ENCODE measurements at places on chromosomes 2 and 18. TPM values are rescaled to one million over a fixed set of nuclear protein-coding genes. Genes with fewer than 3 reads are reported as not detected.

GRCh38 chr18:27062802-27063201, 122.3 kb downstream of the CHST9 start:
- no peak for DNase-seq

DNA sequence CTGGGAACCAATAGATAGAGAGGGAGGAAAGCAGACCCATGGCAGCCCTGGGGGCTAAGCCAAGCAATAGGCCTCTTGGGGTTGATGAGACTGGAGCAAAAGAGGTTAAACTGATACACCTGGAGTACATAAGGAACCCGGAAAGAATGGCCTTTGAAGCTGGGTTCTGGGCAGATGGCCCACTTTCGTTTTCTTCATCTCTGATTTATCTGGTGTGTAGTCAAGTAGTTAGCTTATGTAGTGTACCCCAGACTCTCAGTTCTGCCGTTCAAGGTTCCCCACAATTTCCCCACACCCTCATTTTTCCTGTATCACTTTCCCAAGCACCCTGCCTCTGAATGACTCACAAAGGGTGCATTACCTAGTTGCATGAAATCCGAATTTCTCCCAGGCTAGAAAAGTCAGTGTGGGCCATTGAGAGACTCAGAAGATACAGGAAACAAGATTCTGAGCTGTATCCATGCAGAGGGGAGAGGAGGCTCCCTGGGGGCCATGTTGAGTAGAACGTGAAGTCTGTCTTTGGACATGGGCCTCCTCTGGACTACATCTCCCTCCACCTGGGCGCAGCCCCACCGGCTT, 235.0 kb downstream of the LOXHD1 start:
- DNase-seq, result peak; percentile 75

DNA sequence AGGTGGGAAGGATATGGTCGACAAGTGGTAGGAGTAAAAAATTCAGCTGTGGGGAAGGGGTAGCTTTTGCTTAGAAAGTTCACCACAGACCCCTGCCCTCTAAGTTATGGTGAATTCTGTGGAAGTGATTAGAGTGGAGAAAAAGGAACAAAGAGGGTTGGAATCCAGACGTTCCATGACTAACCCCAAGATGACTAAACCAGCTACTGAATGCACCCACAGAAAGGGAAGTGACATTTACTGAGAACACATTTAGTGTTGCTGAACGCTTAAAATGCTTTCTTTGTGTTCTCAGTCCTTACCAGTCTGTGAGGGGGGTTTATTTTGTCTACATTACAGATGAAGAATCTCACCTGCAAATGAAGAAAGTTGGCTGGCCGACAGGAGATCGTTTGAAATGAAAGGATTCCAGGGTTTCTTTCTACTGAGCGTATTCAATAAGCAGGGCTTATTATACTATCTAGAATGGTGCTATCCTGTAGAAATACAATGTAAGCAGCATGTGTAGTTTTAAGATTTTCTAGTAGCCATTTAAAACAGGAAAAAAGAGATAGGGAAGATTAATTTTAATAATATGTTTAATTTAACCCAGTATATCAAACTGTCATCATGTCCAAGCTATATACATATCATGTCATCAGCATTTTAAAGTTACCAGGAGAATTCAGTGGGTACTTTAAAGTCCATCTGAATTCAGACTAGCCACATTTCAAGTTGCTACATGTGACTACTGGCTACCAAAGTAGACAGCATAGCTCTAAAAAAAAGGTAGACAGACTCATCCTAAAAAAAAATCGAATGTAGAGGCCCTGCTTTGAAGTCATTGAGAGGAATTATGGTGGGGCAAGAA, 60.1 kb downstream of the LIMS1 start:
- no peak for DNase-seq

WNT10A gene
- 2.5 TPM for total RNA-seq

SCG2 gene
- total RNA-seq, result 13.3 TPM
